T-helper 2 cell treated with Interferon-gamma antibody and Interleukin-4, amounts not matched to agents 5 μg/mL and 100 μg/mL, for 36 hours (primary cell): ENCODE measurements at places on chromosomes 7 and 10.

- no peak for DNase-seq
These were observed 10.5 kb upstream of the SRPK2 start for GRCh38 chr7:105399043-105399725.

GRCh38 chr10:47357131-47357582, 9.0 kb downstream of the RBP3 start:
- DNase-seq, result no peak

- DNase-seq, result no peak
These were observed 208.0 kb upstream of the PPP2R2D start for GRCh38 chr10:131692686-131693334.

- DNase-seq, result no peak
These were observed 91.6 kb upstream of the CCDC6 start for GRCh38 chr10:59997827-59998525.

DNA sequence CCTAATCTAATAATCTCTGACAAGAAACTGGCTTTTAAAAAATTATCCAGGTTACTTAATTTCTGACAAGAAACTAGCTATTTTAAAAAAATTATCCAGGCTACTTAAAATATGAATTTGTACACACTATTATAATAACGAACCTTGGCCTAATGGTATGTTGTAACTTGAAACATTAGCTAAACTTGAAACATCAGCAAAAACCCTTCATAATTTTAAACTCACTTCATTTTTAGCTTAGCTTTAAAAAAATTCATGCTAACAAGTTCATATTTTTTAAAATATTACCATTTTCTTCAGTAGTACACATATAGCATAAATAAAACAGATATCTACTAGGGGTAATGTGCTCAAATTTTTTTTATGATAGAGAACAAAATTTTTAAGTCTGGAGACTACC, 35.6 kb downstream of the BRAF start:
- no peak for DNase-seq

- no peak for DNase-seq
These were observed 177.0 kb downstream of the AUTS2 start for GRCh38 chr7:69775231-69775771.

DNA sequence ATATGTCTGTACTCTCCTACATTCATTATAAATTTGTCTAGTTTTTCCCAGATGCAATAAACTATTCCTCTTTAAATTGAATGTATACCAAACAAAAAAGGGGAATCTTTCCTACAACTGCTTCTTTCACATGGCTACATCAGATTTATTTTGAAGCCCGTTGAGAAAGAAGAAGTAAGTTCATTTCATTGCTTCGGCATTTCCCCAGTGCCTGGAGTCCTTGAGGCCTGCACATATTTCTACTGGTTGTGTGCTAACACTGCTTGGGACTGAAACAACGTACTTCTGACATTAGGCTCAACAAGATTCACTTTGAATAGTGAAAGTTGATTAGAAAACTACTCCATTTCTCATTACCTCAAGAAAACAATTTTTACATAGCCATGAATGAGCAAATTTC, 201.7 kb downstream of the PHF14 start:
- no peak for DNase-seq

- DNase-seq, result no peak
These were observed 24.1 kb downstream of the AMZ1 start for GRCh38 chr7:2711895-2712675.

- no peak for DNase-seq
These were observed 120.6 kb downstream of the TMEM26 start for GRCh38 chr10:61332581-61332980.
